ENCODE measurements at places on chromosomes 2 and 18.

DNA sequence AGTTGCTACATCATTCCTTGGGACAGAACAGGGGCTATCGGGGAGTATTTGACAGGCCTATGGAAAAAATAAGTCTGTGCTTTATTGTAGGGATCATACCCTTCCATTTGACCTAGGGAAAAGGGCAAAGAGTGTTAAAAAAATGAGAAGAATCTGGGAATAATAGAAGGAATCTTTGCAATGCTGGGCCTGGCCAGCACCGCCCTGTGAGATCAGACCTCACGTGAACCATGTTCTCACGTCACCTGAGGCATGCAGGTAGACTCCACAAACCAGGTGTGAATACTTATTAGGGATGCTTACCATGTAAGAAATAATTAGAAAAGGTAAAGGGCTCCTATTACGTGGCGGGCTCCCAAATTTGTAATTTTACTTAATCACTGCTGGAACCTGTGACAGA is 177.5 kb upstream of the GATA6 start:
- no peak for DNase-seq

DNA sequence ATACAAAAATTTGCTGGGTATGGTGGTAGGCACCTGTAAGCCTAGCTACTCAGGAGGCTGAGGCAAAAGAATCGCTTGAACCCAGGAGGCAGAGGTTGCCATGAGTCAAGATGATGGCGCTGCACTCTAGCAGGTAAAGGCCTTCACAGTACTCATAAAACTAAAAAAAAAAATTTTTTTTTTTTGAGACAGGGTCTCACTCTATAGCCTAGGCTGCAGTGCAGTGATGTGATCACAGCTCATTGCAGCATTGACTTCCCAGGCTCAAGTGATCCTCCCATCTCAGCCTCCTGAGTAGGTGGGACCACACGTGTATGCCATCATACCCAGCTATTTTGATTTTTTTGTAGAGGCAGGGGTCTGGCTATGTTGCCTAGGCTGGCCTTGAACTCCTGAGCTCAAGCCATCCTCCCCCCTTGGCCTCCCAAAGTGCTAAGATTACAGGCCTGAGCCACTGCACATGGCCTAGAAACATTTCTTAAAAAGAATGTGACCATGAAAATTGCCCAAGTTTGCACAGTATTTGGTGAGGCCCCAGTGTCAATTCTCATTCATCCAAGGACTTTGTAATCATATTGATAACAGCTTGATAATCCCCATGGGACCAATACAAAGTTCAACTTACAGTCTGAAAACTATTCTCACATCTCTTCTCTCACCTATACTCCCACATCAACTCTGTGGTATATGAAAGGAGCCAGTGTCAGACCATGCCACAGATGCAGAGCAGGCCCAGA is 64.2 kb upstream of the MYCN start:
- DNase-seq: no peak

DNA sequence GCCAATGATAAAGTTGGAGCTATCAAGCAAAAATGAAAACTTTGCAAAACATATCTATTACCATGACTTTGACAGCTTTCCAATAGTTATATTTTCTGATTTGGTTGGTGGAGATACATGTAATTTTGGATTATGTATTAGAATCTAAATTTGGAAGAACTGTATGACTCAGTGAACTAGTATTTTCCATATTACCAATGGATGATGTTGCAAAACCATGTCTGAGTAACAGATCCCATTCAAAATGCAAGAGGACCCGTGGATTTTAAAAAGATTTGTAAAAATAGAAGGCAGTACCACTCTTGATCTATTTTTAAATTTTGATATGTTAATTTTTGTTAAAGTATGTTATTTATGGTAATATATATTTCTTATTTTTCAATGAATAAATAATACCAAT is 83.0 kb downstream of the TAF4B start:
- no peak for DNase-seq

DNA sequence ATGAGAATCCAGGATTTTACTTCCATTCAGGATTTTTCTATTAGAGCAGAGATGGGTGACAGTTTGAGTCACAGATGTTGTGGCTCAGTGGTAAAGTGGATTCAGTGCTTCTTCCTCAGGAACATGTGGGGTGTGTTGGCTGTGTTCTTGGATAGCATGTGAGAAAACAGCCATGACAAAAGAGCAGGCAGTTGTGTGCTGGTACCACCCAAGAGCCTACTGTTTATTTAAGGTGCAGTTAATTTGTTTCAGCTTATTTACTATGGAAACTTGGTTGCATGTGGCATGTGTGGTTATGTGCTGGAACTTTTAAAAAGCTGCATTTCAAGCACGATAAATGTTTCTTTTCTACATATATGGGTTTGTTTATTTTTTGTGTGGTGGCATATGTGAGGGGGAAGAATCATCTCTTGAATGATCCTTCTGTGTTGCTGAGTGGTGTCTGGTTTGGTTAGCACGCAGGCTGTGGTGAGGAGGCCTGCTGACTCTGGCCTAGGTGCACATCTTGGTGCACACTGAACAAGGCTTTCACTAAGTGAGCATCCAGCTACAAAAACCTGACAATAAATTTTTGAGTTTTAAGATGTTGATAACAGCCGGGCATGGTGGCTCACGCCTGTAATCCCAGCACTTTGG is 67.3 kb downstream of the SPTBN1 start:
- no peak for DNase-seq

- DNase-seq: no peak
Measured at GRCh38 chr2:236988690-236989624, 96.7 kb upstream of the COPS8 start.

DNA sequence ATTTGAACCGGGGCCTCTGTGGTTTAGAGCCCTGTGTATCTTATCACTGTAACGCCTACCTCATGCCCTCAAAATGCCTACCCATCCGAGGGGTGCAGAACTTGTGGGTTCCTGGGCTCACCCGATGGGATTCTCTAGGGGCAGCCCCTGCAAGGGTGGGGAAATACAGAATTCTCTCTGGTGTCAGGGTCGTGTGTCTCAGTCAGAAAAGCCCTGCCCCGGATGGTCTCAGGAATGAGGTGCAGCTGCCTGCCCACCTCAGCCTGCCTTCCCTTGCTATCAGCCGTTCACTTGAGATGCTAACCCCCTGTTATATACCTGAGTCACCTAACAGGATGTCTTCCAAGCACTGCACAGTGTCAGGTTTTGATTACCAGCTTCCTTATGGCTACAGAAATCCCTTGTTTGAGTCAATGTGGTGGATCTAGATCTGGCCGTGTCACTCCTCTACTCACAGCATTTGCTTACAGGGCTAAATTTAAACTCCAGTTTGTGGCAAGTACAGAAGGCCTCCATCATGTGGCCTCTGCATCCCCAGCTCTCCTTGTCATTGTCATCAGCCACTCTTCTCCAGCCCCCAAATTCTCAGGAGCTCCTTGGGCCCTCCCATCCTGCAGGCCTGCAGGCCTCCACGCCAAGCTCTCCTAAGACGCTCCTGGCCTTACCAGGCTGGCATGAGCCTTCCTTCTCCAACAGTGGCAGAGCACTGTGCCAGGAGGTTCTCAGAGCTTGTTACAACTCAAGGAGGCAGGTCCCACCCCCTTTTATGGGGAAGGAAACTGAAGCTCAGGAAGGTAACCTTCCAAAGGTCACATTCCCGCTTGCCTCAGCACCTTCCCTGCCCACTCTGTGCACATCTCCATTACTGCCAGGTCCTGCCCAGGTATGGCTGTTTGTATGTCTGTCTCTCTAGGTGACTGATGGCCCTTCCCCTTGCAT is 14.3 kb upstream of the MAP3K2 start:
- DNase-seq: no peak

- no peak for DNase-seq
Measured at GRCh38 chr2:12152888-12153287, 406.5 kb downstream of the LPIN1 start.

GRCh38 chr18:39842366-39842914 is 2112.6 kb upstream of the PIK3C3 start:
- no peak for DNase-seq

DNA sequence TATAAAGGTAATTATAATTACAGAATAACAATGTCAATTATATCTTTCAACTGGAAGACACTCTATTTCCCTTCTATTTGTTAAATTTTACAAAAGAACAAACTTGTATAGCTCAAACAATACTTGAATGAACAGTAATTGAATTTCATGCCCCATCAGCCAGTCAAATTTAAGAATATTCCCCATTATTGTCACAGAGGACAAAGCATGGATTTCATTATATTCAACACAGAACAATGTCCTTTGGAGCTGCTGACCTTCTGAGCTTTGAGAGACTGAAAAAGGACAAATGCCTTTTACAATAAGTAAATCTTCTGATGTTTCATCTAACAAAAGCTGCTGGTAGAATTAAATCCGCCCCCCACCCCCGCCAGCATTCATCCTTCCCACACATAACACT is 187.5 kb upstream of the MC4R start:
- DNase-seq: no peak

DNA sequence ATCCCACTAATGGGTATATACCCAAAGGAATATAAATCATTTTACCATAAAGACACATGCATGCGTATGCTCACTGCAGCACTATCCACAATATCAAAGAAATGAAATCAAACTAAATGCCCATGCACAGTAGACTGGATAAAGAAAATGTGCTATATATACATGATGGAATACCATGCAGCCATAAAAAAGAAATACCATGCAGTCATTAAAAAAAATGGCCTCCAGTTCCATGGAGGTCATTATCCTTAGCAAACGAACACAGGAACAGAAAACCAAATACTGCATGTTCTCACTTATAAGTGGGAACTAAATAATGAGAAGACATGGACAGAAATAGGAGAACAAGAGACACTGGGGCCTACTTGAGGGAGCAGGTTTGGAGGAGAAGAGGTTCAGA is 53.6 kb upstream of the SERTAD2 start:
- DNase-seq: no peak

GRCh38 chr2:229627728-229628127 is 86.6 kb downstream of the DNER start:
- no peak for DNase-seq

DNA sequence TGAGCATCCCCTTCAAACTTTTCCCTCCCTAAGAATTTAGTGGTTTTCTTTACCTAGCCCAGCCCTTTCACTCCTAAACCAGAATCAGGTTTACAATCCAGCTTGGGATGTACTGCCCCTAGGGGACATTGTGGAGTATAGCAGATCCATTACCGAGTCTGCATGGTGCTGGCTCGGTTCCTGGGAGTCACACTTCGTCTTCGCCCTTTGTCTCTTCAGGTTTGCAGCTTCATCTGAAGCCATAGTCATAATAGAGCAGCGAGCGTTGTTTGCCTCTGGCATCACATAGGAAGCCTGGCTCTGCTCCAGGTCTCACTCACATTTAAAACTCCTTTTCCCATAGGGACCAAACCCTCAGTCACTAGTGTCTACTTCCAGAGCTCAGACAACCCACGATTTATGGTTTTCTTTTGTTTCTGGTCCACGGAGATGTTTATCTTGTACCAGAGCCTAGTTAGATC is 16.8 kb upstream of the LYPD6 start:
- DNase-seq: no peak

- no peak for DNase-seq
Measured at GRCh38 chr2:188726626-188727247, 247.4 kb upstream of the COL3A1 start.

GRCh38 chr2:150528861-150529801 is 41.7 kb upstream of the RND3 start:
- DNase-seq: no peak

- peak; percentile 3 for DNase-seq
Measured at GRCh38 chr2:203535078-203535783, at the start of gene RAPH1. RAPH1 (minus strand) TSS chr2:203535301; CDS start chr2:203495353, 39,948 bp downstream.

GRCh38 chr2:172704072-172704936 is 31.3 kb upstream of the RAPGEF4 start:
- DNase-seq: no peak

- no peak for DNase-seq
Measured at GRCh38 chr18:71287268-71287667, 998.4 kb downstream of the SOCS6 start.

DNA sequence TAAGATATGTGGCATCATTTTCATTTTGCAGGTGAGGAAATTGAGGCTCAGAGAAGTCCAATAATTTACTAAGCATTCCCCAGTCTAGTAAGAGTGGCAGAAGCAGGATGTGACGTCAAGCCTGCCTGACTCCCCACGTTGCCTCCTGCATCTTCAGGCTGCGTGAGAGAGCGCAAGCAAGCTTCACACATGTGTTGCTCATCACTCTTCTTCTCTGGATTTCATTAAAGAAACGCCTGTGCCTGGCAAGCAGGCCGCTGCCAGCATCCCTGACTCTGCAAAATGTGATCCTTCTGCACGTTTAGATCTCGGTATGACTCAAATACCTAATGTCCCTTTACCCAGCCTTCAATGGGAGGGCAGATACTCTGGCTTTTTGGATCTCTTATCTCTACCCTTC is 96.8 kb downstream of the PRKCE start:
- DNase-seq: no peak

Data from stimulated activated CD4-positive, alpha-beta T cell treated with anti-CD3 and anti-CD28 coated beads, Interleukin-1b, Interleukin-23, amount 100 ng/mL, for 1 hour (primary cell).